Fibroblast of skin of right quadriceps (primary cell): ENCODE measurements at places on chromosomes 1 and 21.

DNA sequence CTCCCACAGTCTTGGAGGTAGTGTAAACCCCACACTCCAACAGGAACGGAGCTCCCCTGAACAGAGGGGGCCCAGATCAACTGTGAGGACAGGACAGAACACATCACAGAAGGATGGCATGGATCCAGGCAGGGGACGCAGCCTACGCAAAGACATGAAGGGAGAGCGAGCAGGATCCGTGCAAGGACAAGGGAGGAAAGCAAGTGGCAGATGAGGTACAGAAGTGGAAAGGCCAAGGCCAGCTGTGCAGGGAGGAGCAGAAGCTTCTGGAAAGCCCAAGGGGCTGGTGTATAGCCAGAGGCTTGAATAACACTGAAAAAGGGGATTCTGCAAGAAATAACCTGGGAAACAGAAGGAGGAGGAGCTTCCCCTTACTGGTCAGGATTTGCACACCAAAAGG is 81.2 kb downstream of the SIPA1L2 start:
- DNase-seq: no peak

DNA sequence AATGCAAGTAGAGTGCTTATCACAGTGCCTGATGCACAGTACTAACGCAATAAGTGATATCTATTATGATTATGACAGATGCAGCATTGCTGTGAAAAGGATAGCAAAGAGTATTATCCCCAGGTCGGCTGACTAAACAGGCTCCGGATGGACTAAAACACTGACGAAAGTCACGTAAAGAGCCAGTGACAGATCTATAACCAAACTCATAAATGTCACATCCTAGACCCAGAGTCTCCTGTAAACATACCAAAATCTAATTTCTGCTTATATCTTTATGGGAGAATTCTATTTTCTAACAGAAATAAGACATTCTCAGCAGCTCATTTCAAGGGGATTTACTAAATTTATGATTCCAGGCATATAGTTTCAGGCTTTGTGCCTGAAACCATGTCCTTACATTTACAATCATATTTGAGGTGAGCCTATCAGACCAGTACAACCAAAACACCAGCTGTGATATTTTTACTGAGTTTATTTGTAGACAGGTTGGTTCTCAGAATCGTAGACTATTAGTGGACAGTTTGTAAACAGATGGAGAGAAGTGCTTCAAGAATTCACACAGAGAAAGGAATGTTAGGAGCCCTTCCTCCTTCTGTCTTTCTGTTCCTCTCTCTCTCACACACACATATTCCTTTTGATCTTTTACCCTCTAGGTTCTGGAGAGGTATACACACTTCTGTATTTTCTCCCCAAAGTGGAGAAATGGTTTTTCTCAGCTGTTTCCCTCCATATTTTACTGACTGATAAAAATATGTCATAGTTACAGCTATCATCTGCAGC is 52.4 kb upstream of the WDR26 start:
- DNase-seq: no peak

DNA sequence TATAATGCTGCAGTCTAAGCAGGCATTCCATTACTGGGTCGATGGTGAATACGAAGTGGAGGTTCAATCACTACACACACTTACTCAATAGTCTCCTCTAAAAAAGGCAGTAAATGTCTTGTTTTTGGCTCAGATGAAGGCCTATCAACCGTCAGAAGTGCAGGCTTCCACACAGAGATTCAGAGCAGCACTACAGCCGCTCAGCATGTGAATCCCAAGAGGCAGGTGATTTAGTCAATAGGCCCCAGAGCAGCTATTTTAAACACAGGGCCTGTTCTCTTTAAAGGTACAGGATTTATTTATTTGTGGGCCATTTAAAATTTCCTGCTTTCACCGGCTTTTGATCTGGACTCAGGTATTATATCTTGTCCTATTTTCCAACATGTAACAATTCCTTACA is 293.7 kb downstream of the RGS7 start:
- DNase-seq: no peak

DNA sequence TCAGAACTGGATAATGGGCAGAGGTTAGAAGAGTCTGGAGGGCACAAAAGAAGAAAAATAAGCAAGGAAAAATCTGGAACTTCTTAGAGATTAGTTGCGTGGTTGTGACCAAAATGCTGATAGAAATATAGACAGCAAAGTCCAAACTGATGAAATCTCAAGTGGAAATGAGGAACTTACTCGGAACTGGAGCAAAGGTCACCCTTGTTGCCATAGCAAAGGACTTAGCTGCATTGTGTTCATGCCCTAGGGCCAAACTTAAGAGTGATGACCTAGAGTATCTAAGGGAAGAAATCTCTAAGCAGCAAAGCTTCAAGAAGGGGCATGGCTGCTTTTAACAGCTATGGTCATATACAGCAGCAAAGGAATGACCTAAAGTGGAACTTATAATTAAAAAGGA is 180.0 kb downstream of the TTLL7 start:
- peak; percentile 9 for DNase-seq

DNA sequence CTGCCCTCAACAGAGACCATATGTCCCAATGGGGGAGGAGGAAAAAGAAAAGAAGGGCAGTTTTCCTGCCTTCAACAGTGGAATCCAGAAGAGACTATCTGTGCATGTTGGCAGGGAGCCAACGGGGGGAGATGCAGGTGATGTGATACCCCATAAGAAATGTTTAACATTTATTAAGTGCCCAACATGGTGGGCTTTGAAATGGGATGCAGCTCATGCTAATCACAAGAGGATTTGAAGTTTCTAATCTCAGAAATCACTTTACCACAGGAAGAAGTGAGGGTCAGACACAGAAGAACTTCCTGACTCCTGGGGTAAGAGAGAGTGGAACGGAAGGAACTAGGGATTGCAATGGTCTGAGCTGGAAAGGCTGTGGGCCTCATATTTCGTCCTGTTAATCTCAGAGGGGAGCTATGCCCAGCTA is 16.2 kb downstream of the CSRP1 start:
- DNase-seq: no peak

DNA sequence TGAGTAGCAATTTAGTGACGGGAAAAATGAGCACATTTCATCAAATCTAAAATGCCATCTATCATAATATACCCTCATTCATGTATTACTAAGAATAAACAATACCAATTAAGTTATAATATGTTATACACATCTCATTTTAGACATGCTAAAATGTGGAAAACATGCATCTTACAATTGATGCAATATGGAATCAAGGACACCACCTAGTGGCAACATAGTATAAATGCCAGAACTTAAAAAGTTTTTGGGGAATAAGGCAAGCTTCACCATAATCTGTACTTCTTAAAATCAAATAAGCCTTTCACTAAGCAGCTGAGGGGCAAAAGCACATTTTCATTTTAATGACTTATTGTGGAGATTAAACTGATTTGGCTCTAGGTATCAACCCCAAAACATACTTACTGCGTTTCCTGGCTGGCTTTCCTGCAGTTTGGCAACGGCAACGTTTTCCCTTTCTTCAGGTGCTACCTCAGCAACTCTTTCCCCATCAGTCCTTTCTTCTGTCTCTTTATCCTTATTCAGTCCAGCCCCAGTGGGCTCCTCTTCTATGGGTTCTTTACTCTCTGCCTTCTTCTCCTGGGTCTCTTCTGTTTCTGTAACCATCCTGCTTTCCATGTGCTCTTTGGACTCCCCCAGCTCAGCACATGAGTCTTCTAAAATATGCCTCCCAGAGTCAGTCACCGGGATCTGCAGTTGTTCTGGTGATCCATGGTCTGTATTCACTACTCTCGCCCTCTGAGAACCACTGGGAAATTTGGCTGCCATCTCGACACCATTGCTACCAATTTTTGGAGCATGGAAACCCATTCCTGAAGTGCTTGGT is 11.4 kb downstream of the SDE2 start:
- peak; percentile 31 for DNase-seq

- DNase-seq: no peak
Measured at GRCh38 chr1:178628637-178629251, 96.3 kb upstream of the RALGPS2 start.

- DNase-seq: peak; percentile 70
Measured at GRCh38 chr1:183734543-183735036, 70.3 kb upstream of the RGL1 start.

- DNase-seq: no peak
Measured at GRCh38 chr1:64524614-64525013, 54.7 kb downstream of the CACHD1 start.

DNA sequence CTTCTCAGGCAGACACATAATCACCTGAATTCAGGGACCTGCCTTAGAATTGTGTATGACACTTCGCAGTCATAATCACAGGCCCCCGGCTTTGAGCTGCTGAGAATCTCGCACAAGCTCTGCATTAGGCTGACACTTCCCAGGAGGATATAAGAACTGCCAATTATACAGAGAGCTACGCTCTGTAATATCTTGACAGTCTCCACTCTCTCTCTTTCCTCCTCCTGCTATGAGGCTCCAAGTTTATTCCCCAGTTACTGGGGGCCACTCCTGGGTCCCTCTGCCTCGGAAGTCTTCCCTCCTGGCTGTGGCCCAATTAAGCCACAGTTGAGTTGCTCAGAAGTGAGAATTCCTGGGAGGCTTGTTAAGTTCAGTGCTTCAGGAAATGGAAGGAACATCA is 42.7 kb downstream of the EBNA1BP2 start:
- DNase-seq: no peak

DNA sequence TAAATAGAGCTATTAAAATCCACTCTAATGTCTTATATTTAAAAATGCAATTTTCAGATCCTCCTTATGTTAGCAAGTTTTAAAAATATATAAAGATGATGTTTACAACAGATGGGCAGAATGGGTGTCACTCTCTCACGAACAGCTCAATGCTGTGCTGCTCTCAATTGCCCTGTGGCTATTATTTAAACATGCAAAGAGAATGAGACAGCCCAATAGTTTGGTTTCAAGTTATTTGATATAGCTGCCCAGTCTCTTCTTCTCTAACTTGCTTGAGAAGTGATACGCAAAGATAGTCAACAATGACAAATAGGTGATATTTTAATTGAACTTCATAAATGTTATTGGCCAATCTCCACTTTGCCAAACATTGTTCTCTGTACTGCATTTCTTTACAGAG is 199.3 kb upstream of the GREM2 start:
- DNase-seq: no peak
